NK-92 treated with Interleukin-12 subunit alpha and Interleukin-12 subunit beta, amount 100 ng/mL, for 24 hours (cell line): ENCODE measurements at places on chromosomes 3 and 15.
A peak's percentile ranks its signal among the peaks of the same experiment; 100 is the strongest.

DNA sequence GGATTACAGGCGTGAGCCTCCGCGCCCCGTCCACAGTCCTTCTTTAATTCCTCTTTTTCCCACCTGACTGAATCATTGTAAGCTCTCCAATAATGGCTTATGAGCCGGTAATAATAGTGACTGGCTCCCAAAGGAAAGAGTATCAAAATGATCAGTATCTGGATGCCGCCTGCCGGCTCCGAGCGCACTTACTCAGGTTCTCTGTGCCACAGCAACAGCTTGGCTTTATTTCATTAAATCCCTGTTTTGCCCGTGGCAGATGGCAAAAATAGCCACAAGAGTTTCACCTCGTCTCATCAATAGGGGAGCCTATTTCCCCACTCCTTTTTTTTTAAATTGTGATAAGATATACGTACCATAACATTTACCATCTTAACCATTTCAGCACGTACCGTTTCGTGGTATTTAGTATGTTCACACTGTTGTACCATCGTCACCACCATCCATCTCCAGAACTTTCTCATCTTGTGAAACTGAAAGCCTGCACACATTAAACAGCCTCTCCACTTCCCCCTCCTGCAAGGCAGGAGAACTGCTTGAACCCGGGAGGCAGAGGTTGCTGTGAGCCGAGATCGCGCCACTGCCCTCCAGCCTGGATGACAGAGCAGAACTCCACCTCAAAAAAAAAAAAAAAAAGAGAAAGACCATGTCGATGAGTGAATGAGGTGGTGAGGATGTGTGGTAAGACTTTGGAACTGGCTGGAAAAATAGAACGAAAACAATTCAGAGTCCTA is 80.7 kb upstream of the DLG1 start:
- DNase-seq = no peak

DNA sequence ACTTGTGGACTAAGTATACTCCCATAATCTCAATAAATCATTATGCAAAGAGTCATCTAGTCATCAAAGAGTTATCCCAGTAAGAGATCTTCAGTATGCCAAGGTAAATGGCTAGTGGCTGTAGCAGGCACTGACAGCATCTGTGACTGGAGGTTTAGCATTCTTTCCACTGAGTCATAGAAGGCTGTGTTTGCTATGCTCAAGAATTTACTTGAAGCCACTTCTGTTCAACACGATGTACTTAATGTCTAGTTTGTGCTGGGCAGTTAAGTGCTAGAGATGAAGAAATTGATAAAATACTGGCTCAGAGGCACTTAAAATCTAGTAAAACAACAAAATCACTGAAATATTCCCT is 13.0 kb downstream of the ZBED2 start:
- no peak for DNase-seq

- DNase-seq = no peak
Measured at GRCh38 chr3:191492601-191493000, 31.6 kb downstream of the PYDC2 start.

GRCh38 chr15:36605604-36606263 is 26.3 kb downstream of the CDIN1 start:
- DNase-seq = no peak

DNA sequence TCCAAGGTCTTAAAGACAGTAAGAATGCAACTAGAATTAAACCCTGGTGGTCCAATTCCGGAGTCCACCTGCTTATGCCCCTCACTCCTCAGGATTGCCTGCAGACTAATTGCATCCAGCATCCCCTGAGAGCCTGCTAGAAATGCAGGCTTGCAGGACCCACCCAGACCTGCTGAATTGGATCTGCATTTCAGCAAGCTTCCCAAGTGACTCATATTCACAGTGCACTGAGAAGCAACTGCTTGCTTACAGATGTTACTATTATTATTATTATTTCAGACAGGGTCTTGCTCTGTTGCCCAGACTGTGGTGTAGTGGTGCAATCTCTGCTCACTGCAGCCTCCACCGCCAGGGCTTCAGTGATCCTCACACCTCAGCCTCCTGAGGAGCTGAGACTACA is 83.5 kb upstream of the VGLL4 start:
- DNase-seq = no peak

DNA sequence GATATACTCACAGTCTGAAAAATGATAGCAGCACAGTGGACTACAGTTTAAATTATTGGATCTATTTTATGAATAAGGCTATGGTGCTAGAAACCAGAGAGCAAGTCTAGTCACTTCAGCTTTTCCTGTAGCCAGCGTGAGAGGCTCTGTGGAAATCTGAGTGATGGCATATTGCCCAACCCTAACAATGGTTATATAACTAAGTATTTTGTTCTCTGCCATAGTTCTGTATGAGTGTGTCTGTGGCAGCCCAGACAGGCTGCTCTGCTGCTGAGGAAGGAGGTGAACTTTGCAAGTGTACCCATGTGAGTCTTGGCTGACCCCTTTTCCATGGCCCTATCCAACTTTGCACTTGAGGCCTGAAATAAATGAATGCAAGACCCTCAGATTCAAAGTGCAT is 105.7 kb downstream of the LRTM1 start:
- DNase-seq = no peak

DNA sequence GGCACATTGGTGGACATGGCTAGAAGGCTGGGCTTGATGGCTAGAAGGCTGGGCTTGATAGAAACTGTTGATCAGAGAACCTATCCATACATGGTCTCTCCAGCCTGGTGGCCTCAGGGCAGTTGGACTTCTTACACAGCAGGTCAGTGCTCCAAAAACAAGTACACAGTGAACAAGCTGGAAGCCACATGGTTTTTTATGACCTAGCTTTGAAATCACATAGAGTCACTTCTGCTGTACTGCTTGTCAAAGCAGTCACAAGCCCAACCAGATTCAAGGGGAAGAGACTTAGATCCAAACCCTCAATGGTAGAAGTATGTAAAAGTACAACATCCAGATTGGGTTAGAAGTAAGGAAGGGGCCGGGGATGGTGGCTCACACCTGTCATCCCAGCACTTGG is 89.4 kb upstream of the HES1 start:
- no peak for DNase-seq

DNA sequence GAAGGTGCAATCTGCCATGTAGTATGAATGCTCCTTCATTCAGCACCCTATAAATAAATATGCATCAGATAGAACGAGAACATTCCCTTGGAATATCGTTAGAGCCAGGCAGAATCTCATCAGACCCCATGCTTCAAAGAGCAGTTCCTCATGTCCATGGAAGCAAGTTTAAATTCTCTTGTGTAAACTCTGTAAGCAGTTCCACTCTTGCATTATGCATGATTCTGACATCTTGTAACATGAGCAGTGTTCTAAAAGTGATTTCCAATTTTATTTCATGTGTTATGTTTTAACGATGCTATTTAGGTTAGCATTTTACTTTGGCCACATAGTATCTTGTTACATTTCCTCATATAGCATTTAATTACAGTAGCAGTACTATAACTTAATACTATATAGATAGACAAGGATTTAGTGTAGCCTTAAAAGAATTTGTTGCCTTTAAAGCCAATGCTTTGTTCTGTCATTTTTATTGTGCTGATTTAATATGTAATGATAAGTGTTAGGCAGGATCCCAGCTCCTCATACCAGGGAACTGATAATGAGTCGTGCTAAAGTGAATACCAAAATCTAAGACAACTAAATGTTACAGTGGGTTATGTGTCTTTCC is 161.2 kb upstream of the NECTIN3 start:
- no peak for DNase-seq

- no peak for DNase-seq
Measured at GRCh38 chr3:127637971-127638370, 9.0 kb downstream of the PODXL2 start.

GRCh38 chr15:50552238-50552637 is 5.8 kb upstream of the USP50 start:
- no peak for DNase-seq

DNA sequence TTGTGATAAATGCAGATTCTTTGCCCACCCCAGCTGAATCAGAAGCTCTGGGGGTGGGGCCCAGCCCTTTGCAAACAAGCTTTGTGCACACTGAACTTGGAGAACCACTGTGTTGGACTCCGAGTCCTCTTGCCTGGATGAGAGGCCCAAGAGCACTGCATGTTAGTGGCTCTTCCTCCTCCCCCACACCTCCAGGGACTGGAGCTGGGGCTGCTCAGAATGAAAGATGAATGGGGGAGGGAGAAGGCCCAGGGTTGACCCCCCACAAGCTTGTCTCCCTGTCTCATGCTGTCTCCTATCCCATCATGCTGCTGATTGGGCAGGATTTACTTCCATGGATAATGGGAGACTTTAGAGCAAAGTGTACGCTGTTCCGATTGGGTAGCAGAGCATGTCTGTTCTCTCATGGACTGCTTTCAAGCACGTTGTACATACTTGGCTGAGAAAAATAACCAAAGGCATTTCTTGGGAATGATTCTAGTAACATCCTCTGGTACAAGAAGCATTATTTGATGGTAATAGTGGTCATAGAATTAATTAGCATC is 99.6 kb downstream of the PGPEP1L start:
- no peak for DNase-seq

- DNase-seq = no peak
Measured at GRCh38 chr3:148079370-148079769, 618.3 kb upstream of the AGTR1 start.

- no peak for DNase-seq
Measured at GRCh38 chr3:2094941-2095340, 3.7 kb upstream of the CNTN4 start.

DNA sequence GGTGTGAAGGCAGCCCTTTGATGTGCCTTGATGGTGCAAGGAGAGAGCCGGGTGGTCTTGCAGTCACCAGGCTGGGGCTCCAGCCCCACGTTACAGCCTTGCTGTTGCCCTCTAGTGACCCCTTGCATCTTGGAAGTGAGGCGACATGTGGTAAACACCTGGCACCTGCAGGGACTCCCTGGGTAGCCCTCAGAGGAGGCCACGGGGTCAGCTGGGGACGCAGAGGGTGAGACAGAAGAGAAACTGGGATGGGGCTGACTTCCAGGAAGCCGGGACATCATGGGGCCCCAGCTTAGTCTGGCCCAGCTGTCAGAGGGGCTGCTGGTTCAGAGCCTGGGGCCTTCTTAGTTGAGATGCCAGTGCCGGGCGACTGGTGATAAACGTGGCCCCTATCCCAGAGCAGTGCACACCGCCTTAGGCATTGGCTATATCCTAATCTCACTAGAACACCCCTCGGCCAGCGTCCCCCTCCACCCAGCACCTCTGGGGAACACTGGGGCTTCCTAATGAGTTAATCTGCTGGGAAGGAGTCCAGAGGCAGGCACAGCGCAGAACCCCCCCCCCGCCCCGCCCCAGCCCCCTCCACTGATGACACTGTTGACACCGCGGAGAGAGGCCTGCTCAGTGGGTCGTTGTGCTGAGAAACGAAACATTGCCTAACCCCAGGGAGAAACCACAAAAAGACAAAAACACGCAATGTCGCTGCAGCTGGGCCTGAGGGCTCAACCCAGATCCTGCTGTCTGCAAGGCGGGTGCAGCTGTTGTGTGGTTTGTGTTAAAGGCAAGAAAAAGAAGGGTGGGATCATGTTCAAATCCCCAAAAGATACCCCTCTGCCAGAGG is 60.5 kb upstream of the KLF13 start:
- DNase-seq = peak; percentile 75

GRCh38 chr3:16841904-16842271 is 42.9 kb upstream of the PLCL2 start:
- peak; percentile 44 for DNase-seq

DNA sequence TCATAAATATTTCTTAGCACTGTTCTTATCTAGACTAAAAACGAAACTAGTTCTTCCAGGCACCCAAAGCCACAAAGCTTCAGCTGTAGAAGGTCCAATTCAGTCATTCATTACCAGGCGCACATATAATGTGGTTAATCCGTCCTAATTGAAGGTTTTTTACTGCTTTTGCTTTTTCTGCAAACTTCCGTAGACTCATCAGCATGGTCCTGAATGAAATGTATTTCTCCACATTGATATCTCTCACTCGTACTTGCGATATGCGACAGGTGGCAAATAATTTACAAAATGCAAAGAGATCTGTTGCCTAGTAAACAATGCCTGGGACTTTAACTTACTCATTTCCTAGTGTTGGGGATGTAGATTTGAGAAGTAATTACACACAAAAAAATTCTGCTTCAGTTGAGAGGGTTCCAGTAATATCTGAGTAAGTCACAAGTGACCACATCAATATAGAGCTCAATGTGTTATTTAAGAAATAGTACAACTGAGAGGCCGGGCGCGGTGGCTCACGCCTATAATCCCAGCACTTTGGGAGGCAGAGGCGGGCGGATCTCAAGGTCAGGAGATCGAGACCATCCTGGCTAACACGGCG is 75.0 kb upstream of the MBNL1 start:
- peak; percentile 31 for DNase-seq

DNA sequence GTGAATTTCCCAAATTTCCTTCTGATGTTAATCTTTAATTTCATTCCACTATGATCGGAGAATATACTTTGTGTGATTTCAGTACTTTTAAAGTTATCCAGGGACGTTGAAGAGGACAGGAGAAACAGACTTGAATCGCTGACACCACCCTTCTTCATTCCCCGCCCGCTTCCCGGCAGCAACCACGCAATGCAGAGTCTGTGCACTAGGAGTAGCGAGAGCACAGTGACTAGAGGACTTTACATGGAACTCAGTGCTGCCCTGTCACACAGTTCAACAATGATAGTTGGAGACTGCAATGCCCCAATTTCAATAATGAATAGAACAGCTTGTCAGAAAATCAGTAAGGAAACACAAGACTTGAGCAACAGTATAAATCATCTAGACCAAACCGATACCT is 73.9 kb downstream of the RNF13 start:
- no peak for DNase-seq

DNA sequence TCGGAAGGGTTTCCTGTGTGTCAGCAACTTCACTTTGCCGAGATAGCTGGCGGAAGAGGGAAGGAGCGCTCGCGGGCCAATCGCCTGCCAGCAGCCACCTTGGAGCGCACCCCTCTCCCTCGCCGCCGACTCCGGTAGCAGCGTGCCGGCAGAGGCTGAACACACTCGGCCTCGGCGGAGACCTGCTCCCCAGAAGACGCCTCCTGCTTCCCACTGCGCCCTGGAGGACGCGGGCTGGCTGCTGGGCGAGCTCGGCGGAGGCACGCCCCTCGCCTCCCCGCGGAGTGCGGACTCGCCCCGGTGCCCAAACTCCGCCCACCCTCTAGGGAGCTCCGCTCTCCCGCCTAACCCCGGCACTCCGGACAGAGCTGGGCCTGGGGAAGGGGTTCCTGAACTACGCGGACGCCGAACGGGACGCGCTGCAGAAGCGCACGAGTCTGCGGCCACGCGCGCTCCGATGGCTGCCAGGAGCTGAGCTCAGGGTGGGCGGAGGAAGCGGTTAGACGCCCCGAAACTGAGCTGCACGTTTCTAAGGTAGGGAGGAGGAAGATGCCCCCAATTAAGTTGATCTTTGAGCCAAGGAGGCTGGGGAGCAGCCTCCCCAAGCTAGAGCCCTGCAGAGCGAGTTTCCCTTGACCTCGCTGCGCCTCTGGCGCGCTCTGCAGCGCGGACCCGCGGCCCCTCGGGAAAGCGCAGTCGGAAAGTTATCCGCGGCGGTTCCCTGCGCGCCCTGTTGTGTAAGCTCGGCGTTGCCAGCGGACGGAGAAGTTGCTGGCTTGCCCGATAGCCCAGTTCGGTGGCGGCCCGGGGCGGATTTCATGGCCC is at the start of gene P2RY1:
Gene P2RY1 (plus strand): TSS at position 356 of the 825 bp plus-strand sequence. CDS start 652 bp downstream, outside the sequence.
- DNase-seq = no peak

- DNase-seq = no peak
Measured at GRCh38 chr3:80408030-80408721, 640.4 kb upstream of the ROBO1 start.

- DNase-seq = no peak
Measured at GRCh38 chr3:139558351-139559266, 19.1 kb upstream of the RBP1 start.
